ENCODE measurements at places on chromosomes 7 and 10.
A peak's percentile ranks its signal among the peaks of the same experiment; 100 is the strongest.

- no peak for DNase-seq
These were observed 110.1 kb upstream of the INSYN2A start for GRCh38 chr10:127306479-127306878.

- peak; percentile 13 for DNase-seq
These were observed at the start of gene MAT1A for GRCh38 chr10:80289451-80290287. Gene MAT1A (minus strand): TSS chr10:80289658. CDS start chr10:80289423, 235 bp downstream.

DNA sequence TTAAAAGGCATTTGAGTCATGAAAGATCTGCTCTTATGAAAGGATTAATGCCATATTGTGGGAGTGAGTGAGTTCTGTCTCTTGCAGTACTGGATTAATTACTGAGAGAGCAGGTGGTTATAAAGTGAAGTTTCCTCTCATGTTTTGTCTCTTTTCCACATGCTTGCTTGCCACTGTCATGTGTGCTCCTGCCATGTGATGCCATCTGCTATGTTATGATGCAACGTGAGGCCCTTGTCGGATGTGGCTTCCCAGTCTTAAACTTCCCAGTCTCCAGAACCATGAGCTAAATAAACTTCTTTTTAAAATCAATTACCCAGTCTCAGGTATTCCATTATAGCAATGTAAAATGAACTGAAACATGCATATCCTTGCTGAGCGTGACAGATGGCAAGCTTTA is 22.7 kb upstream of the TCTN3 start:
- DNase-seq, result no peak

- no peak for DNase-seq
These were observed 63.7 kb upstream of the PPIF start for GRCh38 chr10:79283616-79284015.
